ENCODE measurements at places on chromosomes 1 and 21.

DNA sequence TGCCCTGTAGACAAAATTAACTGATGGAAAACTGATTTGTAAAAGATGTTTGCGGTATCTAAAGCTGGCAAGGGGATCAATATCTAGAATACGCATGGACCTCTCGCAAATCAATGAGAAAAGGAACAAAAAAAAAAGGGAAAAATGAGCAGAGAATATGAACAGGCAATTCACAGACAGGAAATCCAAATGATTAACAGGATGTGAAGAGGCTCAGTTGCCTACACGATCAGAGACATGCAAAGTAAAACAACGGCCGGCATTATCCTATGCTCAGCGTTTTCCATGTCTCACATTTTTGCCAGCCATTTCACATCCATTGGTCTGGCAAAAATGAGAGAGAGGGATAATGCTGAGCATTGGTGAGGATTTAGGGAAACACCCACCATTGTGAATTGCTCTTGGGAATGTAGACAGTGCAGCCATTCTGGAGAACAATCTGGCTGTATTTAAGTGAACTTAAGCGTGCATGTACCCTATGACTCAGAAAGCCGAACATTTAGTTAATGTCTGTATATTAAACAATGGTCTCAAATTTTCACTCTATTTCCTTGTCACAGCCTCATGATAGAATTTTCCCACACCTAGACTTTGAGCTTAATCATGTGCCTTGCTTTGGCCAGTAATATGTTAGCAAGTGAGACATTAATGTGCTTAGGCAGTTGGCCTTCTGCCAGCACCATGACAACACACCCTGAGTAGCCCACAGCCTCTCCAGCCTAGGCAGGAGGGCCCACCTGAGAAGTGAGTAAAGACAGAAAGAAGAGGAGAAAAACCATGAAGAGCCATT is 61.0 kb upstream of the NBPF3 start:
- DNase-seq: no peak

DNA sequence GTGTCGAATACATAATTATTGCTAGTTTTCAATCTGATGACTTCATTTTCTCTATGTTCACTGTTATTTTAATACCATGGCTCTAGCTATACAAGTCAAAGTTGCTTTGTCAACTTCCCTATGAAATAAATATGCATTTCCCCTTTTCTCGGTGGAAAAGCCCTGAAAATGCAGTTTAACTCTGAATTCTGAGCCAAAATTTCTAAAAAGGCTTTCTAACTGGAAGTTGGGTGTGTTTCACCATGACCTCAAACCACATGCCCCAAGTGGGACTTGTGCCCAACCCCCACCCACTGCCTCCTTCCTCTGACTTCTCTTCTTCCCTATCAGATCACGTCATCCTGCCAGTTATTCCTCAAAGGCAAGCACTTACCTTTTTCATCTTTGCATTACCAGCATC is 8.9 kb downstream of the MKNK1 start:
- DNase-seq: no peak

- DNase-seq: no peak
These were observed 300.7 kb downstream of the SIPA1L2 start for GRCh38 chr1:232329103-232329813.

DNA sequence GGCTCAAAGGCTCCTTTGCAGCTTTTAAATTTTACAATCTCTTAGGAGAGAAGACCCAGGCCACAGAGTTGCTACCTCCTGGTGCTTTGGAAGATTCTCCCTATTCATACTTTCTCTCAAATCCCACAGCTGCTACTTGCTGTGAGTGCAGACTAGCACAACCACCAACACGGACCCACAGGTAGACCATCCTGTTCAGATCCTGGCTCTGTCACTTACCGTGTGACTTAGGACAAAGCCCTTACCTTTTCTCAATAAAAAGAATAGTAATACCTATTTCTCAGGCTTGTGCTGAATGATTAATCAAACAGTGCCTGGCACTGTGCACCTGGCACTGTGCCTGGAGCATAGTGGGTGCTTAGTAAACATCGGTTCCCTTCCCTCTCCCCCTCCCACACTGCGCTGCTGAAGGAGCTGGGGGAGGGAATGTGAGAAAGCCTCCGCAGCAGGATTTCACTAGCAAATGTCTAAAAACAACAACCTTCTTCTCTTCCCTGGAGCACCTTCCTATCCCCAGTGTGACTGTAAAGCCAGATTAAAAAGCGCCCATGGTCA is 81.7 kb downstream of the PGM1 start:
- no peak for DNase-seq

DNA sequence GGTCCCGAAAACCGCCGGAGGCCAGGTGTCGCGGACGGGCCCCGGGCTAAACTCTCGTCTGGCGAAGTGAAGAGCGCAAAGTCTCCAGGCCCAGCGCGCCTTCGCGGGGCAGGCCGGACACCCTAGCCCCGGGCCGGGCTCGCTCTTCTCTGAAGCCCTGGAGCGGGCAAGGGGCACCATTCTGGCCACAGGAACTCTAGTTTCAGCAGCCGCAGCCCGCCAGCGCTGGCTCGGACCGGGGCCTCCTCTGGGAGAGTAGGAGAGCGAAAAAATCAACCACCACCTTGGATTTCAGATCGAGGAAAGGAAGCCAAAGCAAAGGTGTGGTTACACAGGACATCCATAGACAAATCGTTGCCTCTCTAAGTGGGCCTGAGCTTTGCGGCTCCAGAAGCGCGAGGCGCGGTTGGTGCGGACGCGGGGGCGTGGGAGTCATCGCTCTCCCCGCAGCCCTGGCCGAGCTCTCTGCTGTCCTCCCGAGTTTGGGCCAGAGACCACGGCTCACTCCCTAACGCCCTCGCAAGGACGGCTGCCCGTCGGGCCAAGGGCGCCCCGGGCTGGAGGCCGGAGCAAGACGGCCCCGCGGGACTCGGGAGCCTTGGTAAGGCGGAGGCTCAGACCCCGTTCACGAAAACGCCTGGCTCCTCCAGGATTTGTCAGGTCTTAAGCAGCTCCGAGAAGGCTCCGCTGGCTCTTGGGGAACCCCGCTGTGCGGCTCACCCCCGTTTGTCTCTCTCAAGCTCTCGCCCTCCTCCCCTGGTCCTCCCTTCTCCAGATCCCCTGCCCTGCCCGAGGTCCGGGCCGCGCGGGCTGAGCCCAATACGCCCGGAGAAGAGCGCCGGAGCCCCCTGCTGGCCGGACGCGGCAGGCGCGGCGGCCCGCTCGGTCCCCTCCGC is 132.9 kb upstream of the DPYD start:
- peak; percentile 32 for DNase-seq

GRCh38 chr1:12426030-12426429 is 192.0 kb downstream of the DHRS3 start:
- no peak for DNase-seq

- DNase-seq: no peak
These were observed 57.0 kb downstream of the VPS26C start for GRCh38 chr21:37210130-37210529.

GRCh38 chr1:20115479-20115878 is 3.9 kb downstream of the PLA2G2D start:
- no peak for DNase-seq

DNA sequence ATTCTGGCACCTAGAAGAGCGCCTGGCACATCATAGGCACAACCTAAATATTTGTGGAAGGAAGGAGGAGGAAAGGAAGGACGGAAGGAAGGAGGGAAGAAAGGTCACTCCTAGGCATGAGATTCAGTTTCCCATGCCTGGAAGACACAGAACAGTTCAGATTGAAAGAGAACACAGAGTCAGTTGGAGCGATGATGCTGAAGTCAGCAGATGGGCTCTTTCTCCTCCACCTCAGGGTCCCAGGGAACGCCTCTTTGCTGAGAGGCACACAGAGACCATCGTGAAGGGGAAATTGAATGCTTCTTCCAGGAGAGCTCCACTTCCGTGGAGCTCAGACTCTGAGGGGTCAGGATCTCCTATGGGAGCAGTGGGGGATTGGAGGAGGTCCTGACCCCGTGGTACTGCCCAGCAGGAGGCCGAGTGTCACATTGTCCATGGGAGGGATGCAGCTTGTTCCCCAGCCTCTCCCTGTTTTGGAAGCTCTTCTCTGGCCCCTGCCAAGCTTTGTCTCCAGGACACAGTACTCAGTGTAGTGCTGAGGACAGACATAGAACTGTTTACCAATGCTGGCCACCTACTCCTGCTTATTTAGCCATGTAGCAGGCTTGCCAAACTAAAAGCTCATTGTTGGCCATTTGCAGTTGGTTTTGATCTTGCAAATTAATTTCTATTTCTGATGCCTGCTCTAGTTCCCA is 2.4 kb downstream of the MYBPHL start:
- no peak for DNase-seq

DNA sequence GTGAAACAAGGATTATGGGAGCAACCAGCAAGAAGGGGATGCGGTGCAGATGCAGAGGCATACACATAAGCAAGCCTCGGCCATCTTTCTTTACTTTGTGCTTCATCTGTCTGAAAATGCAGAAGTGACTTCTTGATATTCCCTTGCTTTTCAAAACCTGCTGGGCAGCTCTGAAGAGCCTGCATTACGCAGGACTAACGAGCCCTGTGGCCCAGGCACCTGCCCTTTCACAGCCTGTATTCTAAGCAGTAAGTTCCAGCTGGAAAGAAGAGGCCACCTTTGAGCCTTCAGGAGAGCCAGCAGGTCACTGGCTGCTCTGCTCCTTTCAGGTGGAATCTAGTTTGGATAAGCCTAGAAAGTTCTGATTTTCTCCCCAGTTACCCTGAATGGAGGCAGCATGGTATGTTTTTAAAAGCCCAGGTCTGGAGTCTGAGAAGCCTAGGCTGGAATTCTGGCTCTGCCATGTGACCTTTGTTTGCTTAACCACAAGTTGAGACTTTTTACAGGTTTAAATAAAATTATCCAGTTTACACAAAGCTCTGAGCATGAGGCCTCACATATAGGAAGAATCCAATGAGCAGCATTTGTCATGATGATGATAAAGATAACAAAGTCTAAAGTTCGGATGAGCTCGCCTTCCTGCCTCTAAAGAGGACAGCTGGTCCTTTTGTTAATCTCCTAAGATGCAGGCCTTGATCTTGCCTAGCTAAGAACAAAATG is 122.9 kb downstream of the UBR4 start:
- no peak for DNase-seq

- no peak for DNase-seq
These were observed 19.7 kb upstream of the HYI start for GRCh38 chr1:43473463-43473862.

DNA sequence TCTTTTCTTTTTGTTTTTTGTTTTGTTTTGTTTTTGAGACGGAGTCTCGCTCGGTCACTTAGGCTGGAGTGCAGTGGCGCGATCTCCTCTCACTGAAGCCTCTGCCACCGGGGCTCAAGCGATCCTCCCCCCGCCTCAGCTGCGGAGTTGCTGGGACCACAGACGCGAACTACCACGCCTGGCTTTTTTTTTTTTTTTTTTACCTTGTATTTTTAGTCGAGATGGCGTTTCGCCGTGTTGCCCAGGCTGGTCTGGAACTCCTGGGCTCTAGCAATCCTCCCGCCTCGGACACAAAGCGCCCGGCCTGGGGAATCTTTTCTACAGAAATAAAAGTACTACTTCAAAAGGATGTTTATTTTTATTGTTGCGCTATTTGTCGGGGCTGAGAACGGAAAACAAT is 1.1 kb upstream of the SETDB1 start:
- no peak for DNase-seq

DNA sequence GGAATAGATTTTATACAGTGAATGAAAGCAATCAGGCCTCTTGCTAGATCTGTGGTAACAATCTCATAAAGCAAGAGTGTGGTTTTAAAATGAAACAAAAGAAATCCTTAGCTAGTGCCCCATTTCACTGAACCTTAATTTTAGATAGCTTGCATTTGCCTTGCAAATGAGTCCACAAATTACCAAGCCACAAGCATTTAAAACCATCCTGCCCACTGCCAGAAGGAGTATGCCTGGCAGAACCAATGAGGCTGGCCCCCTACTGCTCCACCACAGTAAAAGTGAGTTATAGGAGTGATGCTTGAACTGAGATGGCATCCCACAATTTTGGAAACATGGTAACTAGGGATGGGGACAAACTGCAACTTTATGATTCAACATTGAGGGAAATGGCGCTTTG is 206.4 kb upstream of the LMO4 start:
- DNase-seq: no peak

DNA sequence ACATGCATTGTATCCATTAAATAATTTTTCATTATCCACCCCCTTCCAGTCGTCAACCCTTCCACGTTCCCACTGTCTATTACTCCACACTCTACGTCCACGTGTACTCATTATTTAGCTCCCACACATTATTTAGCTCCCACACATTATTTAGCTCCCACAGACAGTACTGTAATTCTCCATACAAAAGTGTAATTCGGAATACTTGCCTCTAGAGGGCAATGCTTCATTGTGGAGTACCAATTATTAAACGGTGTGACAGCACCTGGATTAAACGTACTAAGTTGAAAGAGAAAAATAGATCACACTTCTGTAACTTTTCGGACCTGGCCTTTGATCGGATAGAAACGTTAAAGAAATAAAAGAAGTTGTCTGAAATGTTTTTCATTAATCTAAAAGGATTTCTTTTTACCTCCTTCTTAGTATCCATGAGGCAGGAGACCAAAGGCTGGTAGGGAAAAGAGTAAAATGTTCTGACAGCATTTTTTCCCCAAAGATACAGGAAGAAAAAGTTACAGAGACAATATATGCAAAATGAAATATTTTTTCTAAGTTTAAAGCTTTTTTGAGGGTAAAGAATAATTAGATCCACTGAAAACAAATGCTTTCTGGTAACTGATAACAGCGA is 99.2 kb downstream of the LHX8 start:
- DNase-seq: peak; percentile 12

GRCh38 chr1:19582318-19582717 is 61.8 kb upstream of the NBL1 start:
- peak; percentile 61 for DNase-seq
